Activated CD4-positive, alpha-beta T cell treated with anti-CD3 and anti-CD28 coated beads for 36 hours (primary cell): ENCODE measurements at places on chromosomes 2 and 18.

DNA sequence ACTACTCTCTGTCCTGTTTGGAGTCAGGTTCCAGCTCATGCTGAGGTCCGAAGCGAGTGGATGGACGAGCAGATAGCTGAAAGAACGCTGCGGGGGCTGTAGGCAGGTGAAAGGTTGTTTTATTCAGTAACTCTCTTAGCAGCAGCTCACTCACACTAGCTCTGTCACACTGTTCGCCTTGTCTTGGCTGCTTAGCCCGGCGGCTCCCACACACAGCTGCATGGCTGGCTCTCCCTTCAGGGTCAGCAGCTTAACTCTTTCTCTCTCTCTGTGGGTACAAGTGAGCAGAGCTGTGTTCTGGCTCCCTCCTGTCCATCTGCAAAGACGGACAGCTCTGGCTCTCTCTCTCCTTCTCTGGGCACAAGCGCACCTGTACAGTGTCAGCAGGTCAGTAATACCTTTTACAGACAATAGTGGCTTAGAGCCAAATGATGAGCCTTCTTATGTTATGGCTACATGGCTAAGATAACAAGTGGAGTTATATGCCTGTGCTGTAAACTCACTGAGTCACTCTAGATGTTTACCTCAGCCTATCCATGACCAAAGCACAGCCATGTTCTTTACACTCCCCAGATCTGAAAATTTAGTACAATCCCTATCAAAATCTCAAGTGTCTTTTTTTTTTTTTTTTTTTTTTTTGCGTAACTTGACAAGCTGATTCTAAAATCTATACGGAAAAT, 149.3 kb downstream of the GALNT1 start:
- DNase-seq: no peak

DNA sequence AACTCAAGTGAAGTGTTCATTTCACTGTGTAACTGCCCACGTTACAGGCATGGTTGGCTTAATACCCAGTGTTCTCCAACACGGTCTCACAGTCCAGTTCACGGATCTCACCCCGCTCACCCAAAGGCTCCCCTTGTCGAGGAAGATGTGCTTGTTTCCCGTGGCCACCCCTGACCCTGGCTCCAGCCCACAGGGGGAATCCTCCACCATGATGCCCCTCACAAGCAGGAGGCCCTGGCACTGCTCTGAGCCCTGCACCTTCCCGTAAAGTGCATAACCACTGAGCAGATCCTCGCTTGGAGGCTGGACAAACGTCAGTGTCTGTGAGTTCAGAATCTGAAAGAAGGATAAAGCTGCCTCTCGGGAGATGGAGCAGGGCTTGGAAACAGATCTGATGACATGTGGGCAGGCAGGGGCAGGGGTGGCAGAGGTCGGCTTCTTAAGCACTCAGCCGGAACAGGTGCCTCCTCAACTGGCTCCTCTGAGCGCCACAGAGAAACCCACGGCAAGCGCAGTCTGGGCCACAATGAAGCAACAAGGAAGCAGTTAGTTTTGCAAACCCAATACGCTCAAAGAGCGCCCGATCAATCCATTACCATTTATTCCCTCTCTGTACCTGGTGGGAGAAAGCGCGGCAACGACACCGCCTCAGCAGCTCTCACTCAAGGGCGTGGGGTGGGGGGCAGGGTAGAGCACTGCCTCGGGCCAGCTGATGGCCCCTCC, 17.6 kb downstream of the HDAC4 start:
- no peak for DNase-seq

DNA sequence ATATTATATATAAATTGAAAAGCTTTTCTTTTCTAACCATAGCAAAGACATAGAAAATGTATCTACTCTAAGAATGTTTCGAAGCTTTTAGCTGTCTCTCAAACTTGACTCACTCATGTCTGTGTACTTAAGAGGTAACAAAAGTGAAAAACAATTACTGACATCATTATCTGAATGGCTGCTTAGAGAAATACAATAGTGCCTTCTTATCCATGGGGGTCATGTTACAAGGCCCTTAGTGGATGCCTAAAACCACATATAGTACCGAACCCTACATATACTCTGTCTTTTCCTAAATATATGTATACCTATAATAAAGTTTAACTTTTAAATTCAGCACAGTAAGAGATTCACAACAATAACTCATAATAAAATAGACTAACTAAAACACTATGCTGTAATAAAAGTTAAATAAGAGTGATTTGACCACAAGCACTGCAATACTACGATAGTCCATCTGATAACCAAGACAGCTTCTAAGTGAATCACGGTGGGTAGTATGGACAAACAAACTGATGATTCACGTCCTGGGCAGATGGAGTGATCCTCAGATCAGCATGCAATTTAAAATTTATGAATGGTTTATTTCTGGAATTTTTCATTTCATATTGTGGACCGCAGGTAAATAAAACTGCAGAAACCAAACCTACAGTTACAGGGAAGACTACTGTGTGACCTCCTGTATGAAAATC, 246.2 kb downstream of the XIRP2 start:
- no peak for DNase-seq

DNA sequence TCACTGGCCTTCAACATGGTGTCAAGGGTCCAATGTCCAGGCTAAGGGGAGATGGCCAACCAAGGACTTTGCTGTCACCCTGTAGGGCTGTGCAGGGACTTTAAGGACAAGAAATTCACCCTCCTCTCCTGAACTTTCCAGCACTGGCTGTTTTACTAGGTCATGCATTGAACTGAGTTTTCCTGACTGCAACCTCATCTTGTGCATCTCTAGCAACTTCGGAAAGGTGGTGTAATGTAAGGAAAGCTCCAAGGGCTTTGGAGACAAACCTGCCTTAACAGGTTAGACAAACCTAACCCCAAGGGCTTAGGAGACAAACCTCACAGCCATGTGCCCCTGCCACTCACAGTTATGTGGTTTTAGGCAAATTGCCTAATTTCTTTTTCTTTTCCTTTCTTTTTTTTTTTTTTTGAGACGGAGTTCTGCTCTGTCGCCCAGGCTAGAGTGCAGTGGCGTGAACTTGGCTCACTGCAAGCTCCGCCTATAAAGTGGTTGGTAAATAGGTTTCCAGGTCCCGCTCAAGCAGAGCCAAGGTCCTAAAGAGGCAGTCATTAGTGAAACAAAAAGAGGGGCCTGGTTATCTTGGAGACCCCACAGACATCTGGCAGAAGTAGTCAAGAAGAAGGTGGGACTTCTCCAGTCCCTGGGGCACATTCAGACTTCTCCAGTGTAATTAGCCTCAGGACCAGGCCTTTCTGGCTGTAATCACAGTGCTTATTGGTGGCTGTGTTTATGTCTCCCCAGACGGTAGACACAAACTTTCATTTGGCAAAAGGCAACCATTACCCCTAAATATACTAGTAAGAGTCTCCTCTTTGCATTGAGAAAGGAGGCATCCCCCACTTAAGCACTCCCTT, 37.6 kb upstream of the PMAIP1 start:
- DNase-seq: no peak

GRCh38 chr2:100944617-100945432, 57.3 kb upstream of the RPL31 start:
- DNase-seq: no peak
